GM04504 (cell line): ENCODE measurements at places on chromosomes 4 and X.
A peak's percentile ranks its signal among the peaks of the same experiment; 100 is the strongest.

DNA sequence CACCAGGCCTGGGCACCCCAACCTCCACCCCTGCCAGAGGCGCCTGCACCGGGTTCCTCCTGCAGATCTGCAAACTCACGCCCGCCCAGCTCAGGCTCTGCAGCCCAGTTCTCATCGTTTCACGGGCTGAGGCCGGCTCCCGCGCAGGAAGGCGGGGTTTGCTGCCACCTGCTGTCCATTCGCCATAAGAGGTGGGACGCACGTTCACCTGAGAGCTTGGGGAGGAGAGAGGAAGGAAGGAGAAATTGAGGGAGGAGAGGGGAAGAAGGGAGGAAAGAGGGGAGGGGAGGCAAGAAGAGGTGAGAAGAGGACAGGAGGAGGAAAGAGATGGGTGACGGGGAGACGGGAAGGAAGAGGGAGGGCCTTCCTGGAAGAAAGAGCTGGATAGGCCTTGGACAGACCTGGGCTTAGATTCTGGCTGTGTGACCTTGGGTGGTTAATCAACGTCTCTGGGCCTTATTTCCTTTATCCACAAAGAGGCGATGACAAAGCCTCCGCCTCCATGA, 114.5 kb downstream of the ADRA2C start:
- DNase-seq = peak; percentile 30

GRCh38 chr4:82975792-82976191, 34.8 kb downstream of the LIN54 start:
- no peak for DNase-seq

DNA sequence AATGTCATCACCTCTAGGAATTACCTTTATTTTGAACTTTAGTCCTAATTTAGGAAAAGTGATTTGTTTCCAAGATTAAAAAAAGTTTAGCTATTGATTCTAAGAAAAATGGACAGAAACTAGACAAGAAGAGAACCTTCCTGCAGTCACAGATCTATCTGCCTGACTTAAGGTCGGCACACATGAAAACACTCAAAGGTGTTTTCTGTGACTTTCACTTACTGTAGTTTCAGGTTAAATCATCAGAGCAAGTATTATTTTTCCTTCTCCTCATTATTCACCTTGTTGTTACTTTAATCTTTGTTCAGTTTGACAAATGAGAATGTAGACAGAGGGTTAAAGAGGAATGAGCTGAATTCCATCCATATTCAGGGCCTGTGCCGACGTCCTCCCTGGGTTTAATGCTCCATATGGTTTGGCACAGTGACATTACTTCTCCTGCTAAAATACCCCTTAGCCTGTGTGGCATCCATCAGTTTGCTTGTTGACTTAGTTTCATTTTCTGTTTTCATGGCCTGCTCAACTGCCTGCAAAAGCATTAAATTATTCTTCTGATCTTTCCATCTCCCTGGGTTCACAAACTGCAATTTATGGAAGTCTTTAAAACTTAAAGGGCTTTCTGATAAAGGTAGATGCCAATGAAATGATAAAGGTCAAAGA, 352.7 kb downstream of the NKX6-1 start:
- DNase-seq = no peak

- DNase-seq = no peak
These were observed 239.6 kb upstream of the TRAM1L1 start for GRCh38 chr4:117324851-117325491.

- DNase-seq = no peak
These were observed 146.7 kb downstream of the PJA1 start for GRCh38 chrX:69018416-69019072.

DNA sequence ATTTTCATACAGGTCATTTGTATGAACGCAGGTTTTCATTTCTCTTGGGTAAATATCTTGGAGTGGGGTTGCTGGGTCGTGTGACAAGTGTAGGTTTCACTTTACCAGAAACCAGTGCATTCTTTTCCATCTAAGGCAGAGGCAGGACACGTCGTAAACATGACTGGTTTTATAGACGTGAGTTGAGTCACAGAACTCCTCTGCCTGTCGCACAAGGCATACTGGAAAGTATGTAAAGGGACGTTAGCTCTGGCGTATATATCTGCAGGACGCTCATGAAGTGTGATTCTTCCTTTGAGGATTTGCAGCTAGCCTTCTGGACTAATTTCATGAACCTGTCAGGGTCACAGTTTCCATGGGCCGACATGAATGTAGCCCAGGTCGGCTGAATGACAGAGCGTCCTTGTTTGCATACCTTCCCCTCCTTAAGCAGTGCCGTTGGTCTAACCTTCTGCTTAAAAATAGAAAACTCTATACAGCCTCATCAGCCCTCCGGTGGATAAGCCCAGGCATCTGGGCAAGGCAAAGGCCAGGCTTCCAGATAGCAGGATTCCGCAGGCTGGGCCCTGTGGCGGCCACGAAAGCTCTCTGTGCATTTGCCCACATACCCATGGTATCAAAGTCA, 106.0 kb downstream of the GPR143 start:
- DNase-seq = no peak

DNA sequence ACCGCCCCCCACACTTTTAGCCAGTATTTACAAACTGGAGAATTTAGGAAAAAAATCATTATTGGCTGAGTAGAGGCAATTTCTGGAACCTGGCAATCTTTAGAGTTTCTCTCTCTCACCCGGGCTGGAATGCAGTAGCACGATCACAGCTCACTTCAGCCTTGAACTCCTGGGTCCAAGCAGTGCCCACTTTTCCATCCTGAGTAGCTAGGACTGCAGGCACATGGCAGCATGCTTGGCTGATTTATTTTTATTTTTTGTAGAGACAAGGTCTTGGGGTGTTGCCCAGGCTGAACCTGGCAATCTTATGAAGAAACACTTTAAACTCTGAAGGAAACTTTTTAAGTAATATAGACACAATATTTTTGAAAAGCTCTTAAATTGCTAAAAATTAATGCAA, 120.1 kb downstream of the AFF1 start:
- no peak for DNase-seq

- no peak for DNase-seq
These were observed 6.8 kb downstream of the IL9R start for GRCh38 chrX:156004256-156004655.
